ENCODE measurements at places on chromosomes 5 and 9.

GRCh38 chr9:115046199-115046598 lies 71.8 kb downstream of the TNC start:
- DNase-seq: no peak

GRCh38 chr5:16067415-16067814 lies 112.2 kb downstream of the MARCHF11 start:
- no peak for DNase-seq

- DNase-seq: no peak
Observed at GRCh38 chr9:77598991-77599390, 49.1 kb downstream of the GNA14 start.

- DNase-seq: no peak
Observed at GRCh38 chr5:113524927-113525326, 11.4 kb downstream of the YTHDC2 start.

All from A673 (cell line).